ENCODE measurements at places on chromosomes 2 and 18.

DNA sequence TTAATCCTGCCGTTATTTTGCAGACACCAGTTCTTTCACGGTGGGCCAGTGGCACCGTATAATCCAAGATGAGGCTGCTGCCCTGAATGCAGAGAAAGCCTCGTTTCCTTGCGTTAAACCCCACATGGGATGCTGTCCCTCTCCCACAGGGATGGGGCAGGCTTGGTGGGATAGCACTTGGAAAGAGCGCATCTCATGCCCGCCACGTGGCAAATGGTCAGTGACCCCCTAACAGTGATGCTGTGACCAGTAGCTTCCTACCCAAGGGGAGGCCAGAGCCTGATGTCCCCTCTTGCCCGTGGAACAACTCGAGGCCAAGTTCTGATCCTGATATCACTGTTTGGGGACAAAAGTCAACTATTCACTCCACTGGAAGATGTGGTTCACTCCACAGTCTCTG is 73.3 kb downstream of the RHOB start:
- no peak for DNase-seq

DNA sequence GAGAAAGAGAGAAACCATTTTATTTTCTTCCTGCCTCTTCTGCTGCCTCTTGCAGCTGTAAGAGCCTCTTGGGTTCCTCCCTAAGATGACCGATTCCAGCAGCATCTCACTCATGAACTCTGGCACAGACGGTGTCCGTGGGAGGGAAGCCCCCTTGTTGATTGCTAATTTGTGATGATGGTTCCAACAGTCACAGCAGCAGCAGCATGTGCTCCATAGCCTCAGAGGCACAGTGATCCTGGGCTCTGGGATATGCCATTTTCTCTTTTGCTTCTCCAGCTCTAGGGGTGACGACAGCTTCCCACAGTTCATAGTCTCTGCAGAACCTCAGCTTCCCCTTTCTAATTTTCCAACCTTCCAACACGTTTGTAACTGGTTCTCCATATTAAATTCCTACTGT is 324.2 kb upstream of the HS6ST1 start:
- DNase-seq: no peak

DNA sequence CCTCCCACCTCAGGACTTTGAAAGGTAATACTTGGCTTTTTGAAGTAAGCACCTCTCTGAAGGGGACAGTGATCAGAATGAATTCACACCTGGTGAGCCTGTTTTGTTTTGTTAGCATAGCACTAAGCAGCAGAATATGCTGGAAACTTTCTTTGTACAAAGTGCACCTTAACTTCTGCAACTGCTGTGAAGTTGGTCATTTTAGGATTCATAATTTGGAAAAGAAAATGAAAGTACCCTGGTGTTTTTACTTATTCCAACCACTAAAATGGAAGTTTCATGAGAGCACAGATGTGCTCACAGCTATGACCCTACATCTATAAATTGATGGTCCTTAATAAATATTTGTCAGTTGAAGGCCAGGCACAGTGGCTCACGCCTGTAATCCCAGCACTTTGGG is 257.8 kb upstream of the STON1 start:
- DNase-seq: no peak

DNA sequence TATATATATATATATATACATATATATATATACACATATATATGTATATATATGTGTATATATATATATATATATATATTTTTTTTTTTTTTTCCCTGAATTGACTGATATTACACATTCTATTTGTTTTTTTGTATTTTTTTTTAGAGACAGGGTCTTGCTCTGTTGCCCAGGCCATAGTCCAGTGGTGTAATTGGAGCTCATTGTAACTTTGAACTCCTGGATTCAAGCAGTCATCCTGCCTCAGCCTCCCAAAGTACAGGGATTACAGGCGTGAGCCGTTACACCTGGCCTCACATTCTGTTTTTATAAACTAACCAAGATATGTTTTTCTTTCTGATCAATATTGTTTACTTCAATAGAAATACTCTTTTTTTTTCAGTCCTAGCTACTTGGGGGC is 26.2 kb downstream of the NCAPH start:
- DNase-seq: no peak

- DNase-seq: no peak
These were observed 61.1 kb upstream of the ZNG1B start for GRCh38 chr2:113376253-113376912.

- DNase-seq: no peak
These were observed 13.5 kb upstream of the UBXN4 start for GRCh38 chr2:135728064-135728743.

DNA sequence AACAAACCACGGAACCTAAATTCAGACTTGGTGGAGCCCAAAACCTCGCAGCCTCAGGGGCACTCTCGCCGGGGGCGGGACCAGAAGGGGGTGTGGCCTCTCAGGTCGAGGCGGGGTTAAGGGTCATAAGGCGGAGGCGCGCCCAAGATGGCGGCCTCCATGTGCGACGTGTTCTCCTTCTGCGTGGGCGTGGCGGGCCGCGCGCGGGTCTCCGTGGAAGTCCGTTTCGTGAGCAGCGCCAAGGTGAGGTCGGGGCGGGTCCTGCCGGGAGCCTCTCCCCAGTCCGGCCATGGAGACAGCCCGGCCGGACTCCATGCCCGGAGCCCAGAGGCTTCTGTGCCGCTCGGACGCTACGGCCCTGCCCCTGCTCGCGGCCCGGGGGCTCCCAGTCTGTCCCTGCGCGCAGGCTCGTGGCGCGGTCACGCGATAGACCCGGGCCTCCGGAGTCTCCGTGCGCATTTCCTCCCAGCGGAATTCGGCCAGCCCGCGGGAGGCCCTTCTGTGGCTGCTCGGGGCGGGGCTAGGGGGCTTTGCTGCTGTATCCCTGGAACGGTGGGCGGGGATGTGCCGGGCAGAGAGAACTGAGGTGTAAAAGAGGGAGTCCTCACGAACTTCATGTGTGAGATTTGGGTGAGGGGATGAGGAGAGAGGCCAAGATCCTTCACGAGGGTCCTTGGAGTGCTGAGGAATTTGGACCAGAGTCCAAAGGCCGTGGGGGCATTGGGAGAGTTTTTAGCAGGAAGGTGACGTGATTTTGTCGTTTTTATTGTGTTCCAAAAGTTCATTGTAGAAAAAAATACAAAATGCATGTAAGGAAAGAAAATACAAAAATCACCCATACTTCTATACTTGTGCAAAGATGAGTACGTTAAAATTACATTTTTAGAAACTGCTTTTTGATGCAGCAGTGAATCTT is at the start of gene SMYD5:
SMYD5 (plus strand) TSS at position 126 of the 916 bp plus-strand sequence; CDS start at position 148, 22 bp downstream.
- peak; percentile 87 for DNase-seq

DNA sequence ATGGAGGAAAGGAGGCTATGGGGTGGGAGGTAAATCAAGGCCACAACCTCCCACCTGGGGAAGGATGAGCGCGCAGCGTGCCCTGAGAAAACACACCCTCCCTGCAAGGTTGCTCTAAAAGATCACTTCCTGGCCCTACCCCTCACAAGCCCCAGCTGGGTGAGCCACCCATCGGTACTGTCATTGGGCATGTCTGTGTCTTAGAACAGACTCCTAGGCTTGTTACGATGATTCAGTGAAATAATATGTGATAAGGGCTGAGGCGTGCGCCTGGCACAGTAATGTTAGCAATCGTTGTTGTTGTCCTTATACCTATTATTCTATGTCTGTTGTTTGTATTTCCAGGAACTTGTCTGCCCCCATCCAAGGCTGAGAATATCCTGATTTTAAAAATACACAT is 175.1 kb downstream of the ZFP36L2 start:
- DNase-seq: no peak

GRCh38 chr18:21273568-21273967 is 31.5 kb downstream of the GREB1L start:
- DNase-seq: no peak

GRCh38 chr18:62486290-62486964 is 36.4 kb upstream of the ZCCHC2 start:
- no peak for DNase-seq

DNA sequence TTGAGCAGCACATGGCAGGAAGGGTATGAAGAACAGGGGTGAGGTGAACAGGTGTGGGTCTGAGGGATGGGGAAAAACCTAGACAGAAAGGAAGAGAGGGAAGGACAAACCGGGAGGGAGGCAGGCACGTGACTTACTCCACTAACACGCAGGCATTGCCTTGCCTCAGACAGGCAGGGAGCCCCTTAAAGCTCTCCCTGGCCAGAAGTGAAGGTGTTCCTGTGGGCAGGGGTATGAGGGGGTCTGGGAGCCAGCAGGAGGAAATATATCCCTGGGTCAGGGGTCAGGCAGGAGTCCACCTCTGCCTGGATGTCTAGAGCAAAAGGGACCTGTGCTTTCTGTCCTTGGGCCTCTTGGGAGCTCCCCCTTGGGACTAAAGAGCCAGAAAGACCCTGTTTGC is 135.3 kb upstream of the EPAS1 start:
- DNase-seq: no peak

- DNase-seq: no peak
These were observed 11.4 kb upstream of the IL36A start for GRCh38 chr2:112993831-112994230.

DNA sequence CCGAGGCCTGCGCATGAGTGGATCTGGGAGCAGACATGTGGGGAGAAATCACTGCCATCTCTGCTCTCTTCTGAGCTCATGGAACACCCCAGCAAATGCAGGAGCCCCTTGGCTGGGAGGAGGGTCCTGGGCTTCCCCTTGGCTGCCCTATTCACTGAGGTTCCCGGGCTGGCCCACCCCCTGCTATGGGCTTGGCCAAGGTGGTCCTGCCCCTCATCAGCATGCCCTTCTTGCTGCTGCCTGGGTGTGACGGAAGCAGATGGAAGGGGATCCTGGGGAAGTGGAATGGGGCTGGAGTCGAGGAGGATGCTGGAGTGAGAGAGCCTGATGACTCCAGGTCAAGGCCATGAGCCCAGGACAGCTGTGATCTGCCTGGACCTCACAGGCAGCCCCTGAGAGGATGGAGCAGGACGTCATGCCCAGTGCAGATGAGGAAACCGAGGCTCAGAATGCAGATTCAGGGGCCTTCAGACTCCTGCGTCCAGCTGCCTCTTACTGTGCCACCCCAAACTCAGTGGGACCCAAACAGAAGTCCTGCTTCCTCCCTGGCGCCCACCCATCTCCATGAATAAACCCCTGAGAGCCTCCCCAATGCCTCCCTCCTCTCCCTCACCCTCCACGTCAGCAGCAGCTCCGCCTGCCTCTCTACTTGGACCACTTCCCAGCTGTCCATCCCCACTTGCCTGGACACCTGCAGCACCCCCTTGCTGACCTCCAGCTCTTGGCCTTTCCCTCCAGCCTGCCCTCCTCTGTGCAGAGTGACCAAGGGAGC is 4.0 kb downstream of the SNED1 start:
- DNase-seq: no peak

DNA sequence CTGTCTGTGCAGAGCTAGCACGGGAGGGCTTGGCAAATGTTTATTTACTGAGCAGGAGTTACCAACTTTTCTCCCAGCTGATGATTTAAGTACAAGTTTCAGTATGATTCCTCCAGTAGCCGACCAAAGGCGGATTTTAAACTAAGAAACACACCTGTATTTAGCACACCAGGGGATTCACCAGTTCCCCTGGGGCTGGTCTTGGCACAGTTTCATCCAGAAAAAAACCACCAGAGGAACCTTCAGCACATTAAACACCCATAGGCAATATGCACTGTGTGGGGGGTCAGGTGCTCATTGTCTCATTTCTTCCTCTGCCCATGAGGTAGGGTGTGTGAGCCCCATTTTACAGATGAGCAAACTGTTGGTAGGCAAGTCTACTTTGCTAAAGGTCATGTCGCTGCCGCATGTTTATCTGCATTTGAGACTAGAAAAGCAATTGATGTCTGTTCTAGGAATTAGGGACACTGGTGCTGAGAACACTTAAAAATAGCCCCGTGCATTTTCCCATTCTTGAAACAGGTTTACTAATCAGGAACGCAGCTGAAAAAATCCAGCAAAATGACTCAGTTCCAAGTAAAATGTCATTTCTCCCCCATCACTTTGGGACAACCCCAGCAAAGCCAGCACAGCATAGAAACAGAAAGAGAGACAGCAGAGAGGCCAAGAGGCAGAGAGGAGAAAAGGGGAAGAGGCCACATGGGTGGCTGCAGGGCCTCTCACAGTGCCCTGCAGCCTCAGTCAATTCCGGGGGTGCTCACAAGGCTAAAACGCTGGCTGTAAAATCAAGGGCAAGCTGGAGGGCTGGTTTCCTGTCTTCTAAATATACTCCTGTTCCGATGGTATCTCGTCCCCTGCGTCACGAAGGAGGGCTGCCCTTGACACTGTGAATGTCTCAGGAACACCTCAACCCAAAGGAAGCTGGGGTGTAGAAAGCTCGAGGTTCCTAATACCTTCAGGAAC is 166.8 kb upstream of the ID2 start:
- DNase-seq: peak; percentile 73

DNA sequence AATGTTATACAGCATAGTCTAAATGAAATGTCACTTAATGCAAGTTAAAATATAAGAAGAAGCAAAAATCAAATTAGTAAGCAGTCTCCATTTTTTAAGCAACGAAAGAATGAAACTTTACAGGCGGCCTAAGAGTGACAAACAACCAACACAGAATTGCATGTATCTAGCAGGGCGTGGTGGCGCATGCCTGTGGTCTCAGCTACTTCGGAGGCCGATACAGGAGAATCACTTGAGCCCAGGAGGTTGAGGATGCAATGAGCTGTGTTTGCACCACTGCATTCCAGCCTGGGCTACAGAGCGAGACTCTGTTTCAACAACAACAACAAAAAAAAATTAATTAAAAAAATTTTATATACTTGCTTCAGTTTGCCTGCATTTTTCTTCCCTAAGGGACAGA is 16.6 kb downstream of the RBMS1 start:
- no peak for DNase-seq

DNA sequence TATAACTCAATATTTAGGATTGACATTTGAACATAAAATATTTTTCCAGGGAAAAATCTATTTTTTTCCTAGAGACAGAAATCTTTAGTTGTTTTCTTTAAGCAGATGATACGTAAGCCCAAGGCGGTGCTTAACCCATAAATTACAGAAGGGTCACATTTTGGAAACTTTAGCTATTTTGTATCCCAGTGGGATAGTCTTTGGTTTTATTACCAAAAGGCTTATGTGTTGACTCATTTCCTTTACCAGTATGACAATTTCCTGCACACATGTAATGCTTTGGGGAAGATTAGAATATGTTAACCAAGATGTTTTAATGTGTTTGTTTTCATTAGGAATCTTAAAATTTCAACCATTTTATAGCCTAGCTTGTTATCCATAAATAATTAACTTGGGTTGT is 24.8 kb downstream of the DYNC1I2 start:
- no peak for DNase-seq

- DNase-seq: no peak
These were observed 31.1 kb downstream of the SLC40A1 start for GRCh38 chr2:189549449-189549832.

- no peak for DNase-seq
These were observed 191.6 kb downstream of the GLI2 start for GRCh38 chr2:120927265-120927628.

- DNase-seq: peak; percentile 30
These were observed 909 bp downstream of the TGFA start for GRCh38 chr2:70552501-70553333.

GRCh38 chr2:203209538-203209937 is 29.3 kb upstream of the CYP20A1 start:
- no peak for DNase-seq

GRCh38 chr2:104856973-104857261 is 3.0 kb downstream of the POU3F3 start:
- DNase-seq: no peak
